Left forelimb (tissue), 1 donor: ENCODE measurements at places on chromosomes 13 and 19.

- peak; percentile 72 for DNase-seq
Measured at GRCh38 chr19:45473682-45474605, 6.1 kb downstream of the FOSB start.

GRCh38 chr19:4606921-4607678, 32.2 kb upstream of the TNFAIP8L1 start:
- peak; percentile 81 for DNase-seq

DNA sequence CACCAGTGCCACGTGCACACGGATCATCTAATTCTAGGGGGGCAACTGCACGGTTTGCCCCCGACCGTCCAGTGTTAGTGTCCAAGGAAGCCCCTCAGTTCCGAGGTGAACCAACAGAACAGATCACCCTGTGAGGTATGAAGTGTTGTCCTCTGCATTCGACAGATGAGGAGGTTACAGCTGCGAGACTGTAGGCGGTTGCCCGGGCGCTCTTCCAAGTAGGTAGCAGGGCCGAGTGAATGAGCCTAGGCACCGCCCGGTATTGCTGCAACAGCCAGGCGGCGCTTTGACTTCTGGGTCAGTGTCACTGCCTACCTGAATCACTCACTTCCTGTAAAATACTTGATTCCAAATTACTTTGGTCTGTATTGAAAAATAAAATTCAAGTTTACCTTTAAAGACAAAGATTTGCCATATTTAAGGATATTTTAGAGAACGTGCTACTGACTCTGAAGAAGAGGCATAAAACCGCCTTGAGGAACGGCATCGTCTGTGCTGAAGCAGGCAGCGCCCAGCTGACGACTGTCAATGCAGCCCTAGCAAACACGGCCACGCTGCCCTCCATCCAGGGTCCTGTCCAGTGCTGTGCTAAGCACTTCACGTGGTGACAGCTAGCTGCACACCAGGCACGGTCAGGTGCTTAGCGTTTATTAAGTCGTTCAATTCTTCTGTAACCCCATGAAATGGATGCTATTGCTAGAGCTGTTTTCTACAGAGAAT, 19.3 kb upstream of the RASA3 start:
- DNase-seq, result peak; percentile 48

GRCh38 chr13:113742000-113742441, 17.0 kb upstream of the TMEM255B start:
- no peak for DNase-seq
